ENCODE measurements at places on chromosomes 2 and 18. TPM values are rescaled to one million over a fixed set of nuclear protein-coding genes. Genes with fewer than 3 reads are reported as not detected.

RESP18 gene
- total RNA-seq, result not detected

REG1B gene
- total RNA-seq, result not detected

CPLX4 gene
- total RNA-seq, result not detected

STAT1 gene
- 52.7 TPM for total RNA-seq

POTEJ gene
- not detected for total RNA-seq
